ENCODE measurements at places on chromosomes 5 and 9. TPM values are rescaled to one million over a fixed set of nuclear protein-coding genes. Genes with fewer than 3 reads are reported as not detected.

GALNT10 gene
- total RNA-seq, result 27.9 TPM

PTGS1 gene
- total RNA-seq, result 1.1 TPM

AIF1L gene
- 117 TPM for total RNA-seq

SHOC1 gene
- not detected for total RNA-seq

IGFBPL1 gene
- total RNA-seq, result 39.0 TPM

- peaks cover 39% of the 10 kb centered on the region for H3K36me3 ChIP-seq
- DNase-seq, result no peak
- H3K4me1 ChIP-seq, result no peaks in the 10 kb centered on the region
- no peaks in the 10 kb centered on the region for H3K27me3 ChIP-seq
- no peak overlapping the region for H3K4me3 ChIP-seq
Measured at GRCh38 chr5:1488882-1489680, 34.7 kb downstream of the LPCAT1 start.

DNA sequence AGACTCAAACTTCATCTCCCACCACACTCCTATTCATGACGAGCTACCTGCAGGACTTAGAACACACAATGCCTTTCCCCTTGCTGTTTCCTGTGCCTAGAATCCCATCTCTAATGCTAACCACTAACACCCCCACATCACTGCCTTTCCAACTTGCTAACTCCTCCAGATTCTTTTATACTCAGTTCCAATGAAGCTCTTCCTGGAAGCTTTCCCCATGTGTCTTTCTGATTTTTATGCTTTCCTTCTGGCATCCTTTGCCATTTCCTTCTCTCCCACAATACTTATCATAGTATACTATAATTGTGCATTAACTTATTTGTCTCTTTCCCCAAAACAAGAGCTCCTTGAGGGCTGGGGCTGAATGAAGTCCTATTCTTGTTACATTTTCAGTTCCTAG is 115.3 kb upstream of the PLPPR1 start:
- H3K4me3 ChIP-seq, result no peak overlapping the region
- no peaks in the 10 kb centered on the region for H3K36me3 ChIP-seq
- DNase-seq, result no peak
- no peaks in the 10 kb centered on the region for H3K4me1 ChIP-seq

DNA sequence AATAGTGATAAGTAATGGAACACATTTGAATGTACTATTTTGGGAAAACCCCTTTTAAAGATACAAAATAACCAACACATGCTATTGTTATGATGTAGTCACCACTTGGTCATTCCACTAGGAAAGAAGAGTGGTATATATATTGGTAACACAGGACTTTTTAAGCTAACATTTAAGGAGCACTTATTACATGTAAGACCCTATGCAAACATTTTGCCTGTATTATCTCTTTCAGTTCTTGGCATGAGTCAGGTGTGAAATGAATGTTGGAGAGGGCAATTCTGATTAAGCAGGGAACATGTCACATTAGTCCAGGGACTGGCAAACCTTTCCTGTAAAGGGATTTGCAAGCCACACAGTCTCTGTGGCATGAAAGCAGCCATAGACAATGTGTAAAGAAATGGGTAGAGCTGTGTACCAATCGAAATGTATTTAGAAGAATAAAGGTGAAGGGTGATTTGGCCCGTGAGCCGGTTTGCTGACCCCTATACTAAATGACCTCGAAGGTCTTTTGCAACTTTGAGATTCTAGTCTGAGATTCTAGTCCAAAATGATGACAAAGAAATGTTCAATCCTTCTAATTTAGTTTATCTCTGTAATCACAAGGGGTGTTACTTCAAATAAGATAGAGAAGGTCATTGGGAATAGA is 15.3 kb downstream of the ABLIM3 start:
- H3K4me1 ChIP-seq, result no peaks in the 10 kb centered on the region
- H3K27me3 ChIP-seq, result no peaks in the 10 kb centered on the region
- no peak overlapping the region for H3K4me3 ChIP-seq
- no peak for DNase-seq
- no peaks in the 10 kb centered on the region for H3K36me3 ChIP-seq

DNA sequence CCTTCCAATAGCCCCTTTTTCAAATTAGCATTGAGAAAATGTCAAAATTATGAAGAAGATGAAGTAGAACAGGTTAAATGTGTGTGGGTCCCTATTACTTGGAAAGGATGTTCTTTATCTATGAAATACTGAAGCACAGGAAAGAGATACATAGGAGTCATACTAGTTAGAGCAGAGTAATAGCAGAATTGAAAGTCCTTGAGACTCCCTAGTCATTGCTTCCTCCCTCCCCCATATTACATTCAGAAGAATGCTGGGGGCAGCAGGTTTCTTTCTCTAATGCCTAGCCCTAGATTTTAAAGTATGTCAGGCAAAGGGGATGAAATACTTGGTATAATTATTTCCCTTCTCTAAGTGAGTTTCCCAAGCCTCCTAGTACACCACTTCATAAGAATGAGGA is 4.4 kb downstream of the ZCCHC9 start:
- no peak for DNase-seq
- H3K27ac ChIP-seq, result no peak overlapping the region
- peaks cover 28% of the 10 kb centered on the region for H3K36me3 ChIP-seq
- no peaks in the 10 kb centered on the region for H3K27me3 ChIP-seq
- no peak overlapping the region for H3K4me3 ChIP-seq
- H3K4me1 ChIP-seq, result no peaks in the 10 kb centered on the region

DNA sequence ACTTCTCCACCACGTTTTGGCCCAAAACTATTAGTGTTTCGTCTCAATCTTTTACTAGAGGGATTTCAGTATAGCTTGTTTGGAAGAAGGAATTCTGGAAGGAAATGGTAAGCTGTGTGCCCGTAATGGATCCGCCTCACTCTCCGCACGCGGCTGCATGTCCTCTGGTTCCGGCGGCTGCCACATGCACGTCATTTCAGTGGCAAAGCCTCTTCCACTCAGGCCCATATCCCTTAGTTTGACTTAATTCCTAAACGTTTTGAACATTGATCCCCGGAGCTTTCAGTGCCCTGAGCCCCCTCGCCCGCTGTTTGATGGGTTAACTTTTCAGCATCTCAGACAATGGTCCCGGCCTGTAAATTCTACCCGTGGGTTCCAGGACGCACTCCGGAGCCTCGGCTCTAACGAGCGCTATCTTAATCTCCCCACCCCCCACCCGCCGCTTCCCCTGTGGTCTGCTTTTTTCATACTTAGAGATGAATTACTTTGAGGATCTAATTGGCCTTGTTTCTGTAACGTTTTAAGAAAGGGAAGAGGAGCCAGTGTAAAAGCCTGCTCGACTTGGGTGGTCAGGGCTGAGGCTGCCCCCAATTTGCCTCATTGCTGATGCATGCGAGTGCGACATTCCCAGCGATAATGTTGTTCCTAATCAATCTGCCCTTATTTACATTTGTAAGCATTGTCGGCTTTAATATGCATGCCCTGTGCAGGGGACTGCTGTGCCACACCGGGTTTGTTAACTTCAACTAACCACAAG is 4.6 kb downstream of the PTCH1 start:
- no peaks in the 10 kb centered on the region for H3K36me3 ChIP-seq
- peak; percentile 78 for DNase-seq
- H3K4me1 ChIP-seq, result no peaks in the 10 kb centered on the region

DNA sequence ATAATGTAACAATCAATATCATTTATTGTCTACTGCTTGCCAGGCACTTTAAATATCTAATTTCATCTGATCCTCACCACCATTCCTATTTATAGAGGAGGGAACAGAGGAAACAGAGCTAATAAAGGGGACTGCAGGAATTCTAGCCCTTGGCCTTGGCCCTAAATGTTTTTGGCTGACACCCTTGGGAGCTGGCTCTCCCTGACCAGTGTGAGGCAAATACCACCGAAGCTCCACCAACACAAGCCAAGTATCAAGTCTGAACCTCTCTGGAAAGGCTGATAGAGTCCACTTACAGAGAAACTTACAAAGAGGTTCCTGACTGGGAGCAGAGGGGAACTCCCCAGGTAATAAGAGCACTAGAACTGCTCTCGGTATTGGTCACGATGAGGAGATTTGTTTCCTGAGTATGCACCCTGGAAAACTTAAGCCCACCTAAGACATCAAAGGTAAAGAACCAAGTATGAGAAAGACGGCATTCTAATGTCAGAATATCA is 243.1 kb upstream of the PANK3 start:
- H3K27ac ChIP-seq, result no peak overlapping the region
- H3K4me1 ChIP-seq, result no peaks in the 10 kb centered on the region
- no peak overlapping the region for H3K4me3 ChIP-seq
- no peak for DNase-seq

GRCh38 chr5:53381-54174 is 38.4 kb upstream of the PLEKHG4B start:
- H3K4me3 ChIP-seq, result peak overlapping the region; percentile 73
- H3K36me3 ChIP-seq, result no peaks in the 10 kb centered on the region
- peak; percentile 94 for DNase-seq
- peaks cover 58% of the 10 kb centered on the region for H3K27me3 ChIP-seq
- no peak overlapping the region for H3K27ac ChIP-seq

DNA sequence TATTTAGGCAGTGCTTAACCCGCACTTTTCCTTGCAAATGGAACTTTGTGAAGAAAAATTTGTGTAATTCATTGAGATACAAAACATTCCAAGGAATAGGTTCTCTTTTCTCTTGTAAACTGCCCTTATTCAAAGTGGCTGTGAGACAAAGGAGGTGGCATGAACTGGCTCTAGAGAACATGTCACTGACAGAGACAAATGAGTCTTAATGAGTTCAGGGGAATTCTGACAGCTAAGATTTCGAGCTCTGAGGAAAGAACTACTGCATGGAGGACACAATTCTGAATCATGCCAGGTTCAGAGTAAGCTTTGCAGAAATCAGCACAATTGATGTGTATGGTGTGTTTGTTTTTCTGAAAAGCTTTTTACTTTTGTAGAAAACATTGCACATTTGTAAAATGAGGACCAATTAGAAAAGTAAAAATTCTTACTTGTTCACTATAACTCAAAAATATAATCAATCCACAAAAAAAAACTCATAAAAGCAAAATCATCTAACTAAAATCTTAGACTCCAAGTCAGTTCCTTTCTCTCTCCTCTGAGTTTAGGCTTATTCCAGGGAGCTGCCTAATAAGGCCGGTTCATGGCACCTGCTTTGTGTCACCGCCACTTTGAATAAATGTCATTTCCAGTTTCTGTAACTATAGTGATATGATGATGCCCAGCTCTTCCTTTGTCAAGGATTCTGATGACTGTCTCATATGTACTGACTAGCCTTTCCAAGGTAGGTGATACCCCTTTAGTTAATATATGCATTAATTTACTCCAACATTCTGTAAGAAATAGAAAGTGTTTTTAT is 163.2 kb downstream of the HCN1 start:
- H3K36me3 ChIP-seq, result no peaks in the 10 kb centered on the region
- H3K4me3 ChIP-seq, result no peak overlapping the region
- H3K27me3 ChIP-seq, result no peaks in the 10 kb centered on the region
- H3K27ac ChIP-seq, result peak overlapping the region; percentile 69

DNA sequence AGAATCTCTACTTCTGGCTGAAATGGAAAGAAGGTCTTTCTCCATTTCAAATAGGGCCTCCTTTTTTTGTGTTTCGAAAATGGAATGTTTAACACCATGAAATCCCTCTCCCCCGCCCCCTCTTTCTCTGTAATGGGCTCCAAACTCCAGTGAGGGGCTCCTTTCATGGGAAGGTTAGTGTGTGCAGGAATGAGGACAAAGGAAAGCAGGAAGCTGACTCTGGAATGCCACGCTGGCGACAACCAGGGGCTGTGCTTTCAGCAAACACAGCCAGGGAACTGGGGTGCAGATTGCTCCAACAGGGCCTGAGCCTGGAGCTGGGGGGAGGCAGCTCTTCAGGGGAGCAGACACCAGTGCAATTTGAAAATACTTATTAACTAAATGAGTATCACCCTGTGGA is 82.8 kb downstream of the CRB2 start:
- H3K36me3 ChIP-seq, result no peaks in the 10 kb centered on the region
- no peaks in the 10 kb centered on the region for H3K27me3 ChIP-seq
- H3K4me1 ChIP-seq, result peaks cover 8% of the 10 kb centered on the region

GRCh38 chr9:133103987-133104505 is 17.0 kb downstream of the RALGDS start:
- H3K4me1 ChIP-seq, result no peaks in the 10 kb centered on the region
- no peak overlapping the region for H3K4me3 ChIP-seq
- H3K36me3 ChIP-seq, result peaks cover 46% of the 10 kb centered on the region
- no peak for DNase-seq

GRCh38 chr9:133429214-133429613 is 7.0 kb downstream of the ADAMTS13 start:
- no peak overlapping the region for H3K27ac ChIP-seq
- no peak overlapping the region for H3K4me3 ChIP-seq
- H3K4me1 ChIP-seq, result no peaks in the 10 kb centered on the region
- no peaks in the 10 kb centered on the region for H3K27me3 ChIP-seq

GRCh38 chr9:34746526-34746925 is 36.6 kb upstream of the CCL21 start:
- H3K4me1 ChIP-seq, result no peaks in the 10 kb centered on the region
- H3K4me3 ChIP-seq, result no peak overlapping the region
- no peaks in the 10 kb centered on the region for H3K27me3 ChIP-seq
- H3K36me3 ChIP-seq, result no peaks in the 10 kb centered on the region

DNA sequence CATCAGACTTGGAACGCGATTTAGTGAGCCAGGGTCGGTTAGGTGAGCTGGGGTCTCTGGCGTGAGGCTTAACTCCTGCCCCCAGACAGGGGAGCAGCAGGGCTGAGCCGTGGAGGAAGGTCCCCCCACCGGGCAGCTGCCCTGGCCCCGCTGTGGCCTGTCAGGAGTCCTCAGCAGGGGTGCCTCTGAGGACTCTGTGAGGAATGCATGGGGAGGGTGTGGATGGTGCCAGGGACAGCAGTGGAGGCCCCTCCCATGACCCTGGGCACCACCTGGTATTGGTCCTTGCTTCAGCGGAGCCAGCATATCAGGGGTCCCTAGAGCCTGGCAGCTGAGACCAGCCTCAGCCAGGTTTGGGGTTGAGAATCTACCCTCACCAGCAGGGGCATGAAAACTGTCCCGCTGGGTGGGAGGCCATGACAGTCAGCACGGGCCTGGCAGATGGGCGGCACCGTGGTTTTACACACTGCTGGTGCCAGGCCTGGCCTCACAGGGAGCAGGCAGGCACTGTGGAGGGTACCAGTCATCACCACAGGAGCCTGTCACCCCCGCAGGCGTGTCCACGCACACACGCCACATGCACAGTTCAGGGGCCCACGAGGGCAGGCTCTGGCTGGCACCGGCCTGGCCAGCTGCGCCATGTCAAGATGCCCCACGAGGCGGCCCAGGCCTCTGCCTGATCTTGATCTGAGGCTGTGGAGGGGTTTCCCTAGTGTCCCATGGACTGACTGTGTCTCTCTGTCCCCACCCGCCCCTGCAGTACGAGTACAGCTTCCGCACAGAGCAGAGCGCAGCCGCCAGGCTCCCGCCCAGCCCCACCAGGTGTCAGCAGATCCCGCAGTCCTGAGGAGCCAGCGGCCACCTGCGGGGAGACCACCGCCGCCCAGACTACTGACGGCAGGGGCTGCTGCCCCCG is 111.1 kb upstream of the LMX1B start:
- no peak overlapping the region for H3K4me3 ChIP-seq
- H3K27ac ChIP-seq, result no peak overlapping the region
- peak; percentile 78 for DNase-seq
- H3K27me3 ChIP-seq, result peaks cover 12% of the 10 kb centered on the region

DNA sequence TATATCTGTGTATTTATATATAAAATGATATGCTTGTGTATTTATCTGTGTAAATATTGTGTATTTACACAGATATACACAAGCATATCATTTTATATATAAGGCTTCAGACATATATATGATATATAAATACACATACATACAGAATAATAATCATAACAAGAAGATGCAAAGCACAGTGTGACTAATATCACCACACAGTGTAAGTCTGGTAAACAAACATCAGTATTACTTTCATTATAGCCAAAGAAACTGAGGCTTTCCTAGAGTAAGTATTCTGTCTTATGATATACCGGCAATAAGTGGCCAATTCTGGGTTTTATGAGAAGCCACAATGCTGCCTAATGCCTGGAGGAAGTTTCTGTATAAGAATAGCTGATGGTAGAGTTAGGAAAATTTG is 29.9 kb upstream of the RAPGEF6 start:
- H3K4me1 ChIP-seq, result no peaks in the 10 kb centered on the region
- H3K4me3 ChIP-seq, result no peak overlapping the region
- peaks cover 43% of the 10 kb centered on the region for H3K36me3 ChIP-seq

Data from endodermal cell (in vitro differentiated cells).